NCI-H446 (cell line): ENCODE measurements at places on chromosomes 13 and 19.

- no peak for DNase-seq
Measured at GRCh38 chr19:15636026-15636425, 4.7 kb upstream of the CYP4F3 start.

GRCh38 chr13:45604892-45605291 is 10.6 kb downstream of the ERICH6B start:
- DNase-seq, result no peak

GRCh38 chr13:33560726-33561125 is 257.2 kb upstream of the RFC3 start:
- DNase-seq, result peak; percentile 17

DNA sequence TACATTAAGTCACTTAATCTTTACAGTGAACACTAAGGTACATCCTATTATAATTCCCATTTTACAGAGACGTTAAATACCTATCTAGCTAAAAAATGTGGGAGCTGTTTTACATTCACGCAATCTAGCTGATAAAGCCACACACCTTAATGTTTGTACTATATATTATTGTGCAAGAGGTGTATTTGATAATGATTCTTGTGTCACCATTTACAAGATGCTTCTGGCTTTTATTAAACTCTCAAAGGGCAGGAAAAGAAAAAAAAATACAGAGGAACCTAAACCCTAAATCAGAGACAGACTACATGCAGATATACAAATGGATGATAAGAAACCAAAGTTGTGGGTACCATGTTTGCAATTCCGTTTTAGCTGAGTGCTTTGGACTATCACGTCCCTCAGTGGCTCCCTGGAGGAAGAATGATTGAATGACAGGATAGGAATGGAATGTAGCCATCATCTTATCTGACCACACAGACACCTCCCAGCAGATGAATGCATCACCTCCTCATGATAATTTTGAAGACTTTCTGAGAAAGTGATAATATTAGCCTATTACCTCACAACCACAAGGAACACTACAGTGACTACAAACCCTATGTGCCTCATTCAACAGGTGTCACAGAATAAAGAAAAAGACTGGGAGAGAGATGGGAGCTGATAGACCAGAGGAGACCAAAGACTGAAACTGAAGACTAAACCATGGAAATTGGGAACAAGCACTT is 230.5 kb upstream of the SERP2 start:
- no peak for DNase-seq

- no peak for DNase-seq
Measured at GRCh38 chr19:926323-926588, 421 bp downstream of the ARID3A start.

DNA sequence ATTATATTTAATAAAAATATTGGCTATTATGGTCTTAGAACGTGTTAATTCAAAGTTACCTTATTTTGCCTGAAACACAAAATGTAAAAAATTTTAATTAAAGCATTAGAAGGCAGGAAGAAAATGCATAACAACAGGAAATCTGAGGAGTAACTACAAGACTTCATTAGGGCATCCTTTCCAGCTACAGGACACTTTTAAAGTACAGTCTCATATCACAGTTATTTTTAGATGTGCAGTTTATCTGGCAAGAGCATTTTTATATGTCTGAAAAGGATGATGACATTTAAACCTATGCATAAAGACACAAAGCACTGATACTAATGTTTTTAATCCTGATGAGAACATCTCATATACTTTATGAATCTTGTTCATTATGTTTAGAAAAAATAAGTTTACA is 247.5 kb downstream of the VWA8 start:
- DNase-seq, result no peak

- DNase-seq, result peak; percentile 72
Measured at GRCh38 chr13:40429706-40430545, 236.5 kb downstream of the FOXO1 start.
